ENCODE measurements at places on chromosomes 2 and 18.

DNA sequence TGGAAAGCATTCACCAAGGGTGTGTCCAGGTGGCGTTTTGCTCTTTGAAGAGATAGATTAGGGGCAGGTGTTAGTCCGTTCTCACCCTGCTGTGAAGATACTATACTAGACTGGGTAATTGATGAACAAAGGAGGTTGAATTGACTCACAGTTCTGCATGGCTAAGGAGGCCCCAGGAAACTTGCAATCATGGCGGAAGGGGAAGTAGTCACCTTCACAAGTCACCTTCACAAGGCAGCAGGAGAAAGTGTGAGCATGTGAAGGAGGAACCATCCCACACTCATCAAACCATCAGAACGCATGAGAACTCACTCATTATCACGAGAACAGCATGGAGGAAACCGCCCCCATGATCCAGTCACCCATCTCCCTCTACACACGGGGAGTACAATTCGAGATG lies 135.7 kb upstream of the NFATC1 start:
- no peak for DNase-seq

DNA sequence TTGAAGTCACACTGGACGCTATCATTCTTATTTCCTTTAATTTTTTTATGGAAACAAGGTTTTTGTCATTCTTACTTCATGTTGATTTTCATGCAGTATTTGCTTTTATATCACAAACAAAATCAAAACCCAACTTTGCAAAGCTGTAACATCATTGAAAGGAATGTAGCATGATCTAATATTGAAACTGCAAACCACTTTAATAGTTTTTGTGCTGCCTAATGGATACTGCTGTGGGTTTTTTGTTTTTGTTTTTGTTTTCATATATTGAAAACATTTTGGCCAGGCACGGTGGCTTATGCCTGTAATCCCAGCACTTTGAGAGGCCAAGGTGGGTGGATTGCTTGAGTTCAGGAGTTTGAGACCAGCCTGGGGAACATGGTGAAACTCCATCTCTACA lies 81.6 kb downstream of the MAP2 start:
- no peak for DNase-seq

DNA sequence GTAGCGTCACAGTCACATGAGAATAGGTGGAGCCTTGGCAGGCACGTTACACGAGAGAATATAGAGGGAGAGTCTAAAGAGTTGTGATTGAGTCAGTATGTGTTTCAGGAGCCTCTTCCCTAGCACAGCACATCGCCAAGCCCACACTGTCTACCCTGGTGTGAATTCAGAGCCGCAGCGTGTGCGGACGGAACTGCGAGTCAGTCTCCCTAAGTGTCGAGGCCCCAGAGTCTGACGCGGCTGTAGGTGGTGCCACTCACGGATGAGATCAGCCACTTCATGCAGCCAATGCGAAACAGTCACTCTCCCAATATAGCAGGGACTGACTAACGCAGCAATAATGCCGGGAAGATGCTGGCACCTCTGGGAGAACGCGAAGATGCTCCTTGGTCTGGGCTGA lies 587.3 kb upstream of the ID2 start:
- DNase-seq = no peak

DNA sequence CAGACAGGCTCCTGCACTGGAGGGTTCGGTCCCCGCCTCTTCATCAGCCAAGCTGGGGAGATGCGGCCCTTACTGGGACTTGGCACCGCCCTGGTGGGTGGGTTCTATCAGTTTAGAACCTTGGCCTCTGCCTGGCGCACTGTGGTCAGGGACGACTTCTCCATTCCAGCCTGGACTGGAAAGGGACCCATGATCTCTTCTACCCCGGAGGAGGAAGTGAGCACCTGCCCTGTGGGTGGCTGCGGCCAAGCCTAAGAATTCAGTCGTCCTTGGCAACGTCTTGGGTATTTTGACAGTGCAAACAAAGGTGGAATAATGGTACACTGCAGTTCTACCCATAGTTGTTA lies 106.9 kb upstream of the CD302 start:
- DNase-seq = no peak

DNA sequence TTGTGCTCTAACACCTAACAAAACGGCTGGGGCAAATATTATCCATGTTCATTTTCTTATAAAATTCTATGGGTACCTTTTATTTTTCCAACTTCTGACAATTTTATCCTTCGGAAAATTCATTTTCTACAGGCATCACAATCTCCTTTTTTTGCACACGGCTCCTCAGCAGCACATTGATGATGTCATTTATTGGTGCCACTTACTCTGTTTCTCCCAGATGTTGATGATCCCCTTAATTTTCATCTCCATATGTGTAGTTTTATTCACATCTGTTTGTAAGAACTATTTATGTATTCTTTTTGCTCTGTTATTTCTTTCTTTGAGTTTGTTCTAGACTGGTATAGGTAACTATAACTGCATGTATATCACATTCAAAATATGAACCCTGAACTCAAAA lies 1660.8 kb upstream of the DDX18 start:
- DNase-seq = no peak

DNA sequence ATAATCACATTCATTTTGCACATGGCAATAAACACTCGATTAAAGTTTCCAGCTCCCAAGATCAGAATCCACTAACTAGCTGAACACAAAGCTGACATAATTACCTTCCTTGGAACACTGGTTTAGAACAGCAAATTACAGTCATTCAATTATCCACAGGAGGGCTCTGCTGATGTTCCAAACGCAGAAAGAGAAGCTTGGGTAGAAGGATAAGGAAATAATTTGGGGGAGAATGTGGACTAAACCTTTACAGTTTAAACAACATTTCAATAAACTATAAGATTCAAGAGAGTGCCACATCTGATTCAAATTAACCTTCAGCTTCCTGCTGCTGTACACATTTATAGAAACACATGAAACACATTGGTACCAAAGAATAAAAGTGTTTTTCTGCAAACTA lies 67.8 kb upstream of the ARL4C start:
- DNase-seq = peak; percentile 54

GRCh38 chr2:45010702-45011012 lies 1.4 kb upstream of the SIX2 start:
- peak; percentile 10 for DNase-seq

GRCh38 chr18:37173384-37173783 lies 344.5 kb downstream of the KIAA1328 start:
- no peak for DNase-seq

DNA sequence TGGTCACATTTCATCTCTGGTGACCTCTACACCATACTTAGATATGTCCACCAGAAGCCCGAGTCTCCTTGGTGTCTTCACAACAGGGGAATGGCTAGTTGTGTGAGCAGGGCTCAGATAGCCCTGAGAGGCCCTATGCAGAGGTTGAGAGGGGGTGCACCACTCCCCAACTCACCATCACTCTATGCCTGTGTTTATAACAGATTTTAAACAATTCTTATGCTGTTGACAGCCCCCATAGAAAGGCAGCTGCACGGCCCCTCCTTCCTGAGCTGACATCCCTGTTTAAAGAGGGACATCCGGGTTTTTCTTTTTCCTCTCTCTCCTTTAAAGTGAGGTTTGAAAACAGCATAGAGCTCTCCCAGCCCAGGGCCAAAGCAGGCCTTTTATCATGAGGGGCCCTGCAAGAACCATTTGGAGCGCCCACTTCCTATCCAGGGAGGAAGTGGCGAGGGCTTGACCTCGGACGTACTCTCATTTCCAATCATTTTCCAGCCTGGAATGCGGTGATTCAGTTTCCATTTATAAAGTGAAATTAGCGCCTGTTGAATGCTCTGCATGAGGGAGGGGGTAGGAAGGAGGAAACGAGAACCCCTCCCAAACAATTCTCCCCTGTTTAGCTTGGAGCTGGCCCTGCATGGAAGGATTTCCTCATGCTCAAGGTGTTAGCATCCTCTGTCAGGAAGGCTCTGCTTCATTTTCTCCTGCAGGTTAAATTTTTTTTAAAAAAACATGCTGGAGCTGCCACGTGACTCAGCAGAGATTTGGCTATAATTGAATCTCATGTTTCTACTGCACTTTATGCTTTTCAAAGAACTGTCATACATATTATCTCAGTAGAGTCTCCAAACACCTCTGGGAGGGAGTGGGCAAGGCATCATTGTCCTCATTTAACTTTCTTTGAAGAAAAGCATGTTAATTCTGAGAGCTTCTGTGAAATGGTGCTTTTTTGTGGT lies 117.5 kb downstream of the DDX1 start:
- DNase-seq = peak; percentile 5

DNA sequence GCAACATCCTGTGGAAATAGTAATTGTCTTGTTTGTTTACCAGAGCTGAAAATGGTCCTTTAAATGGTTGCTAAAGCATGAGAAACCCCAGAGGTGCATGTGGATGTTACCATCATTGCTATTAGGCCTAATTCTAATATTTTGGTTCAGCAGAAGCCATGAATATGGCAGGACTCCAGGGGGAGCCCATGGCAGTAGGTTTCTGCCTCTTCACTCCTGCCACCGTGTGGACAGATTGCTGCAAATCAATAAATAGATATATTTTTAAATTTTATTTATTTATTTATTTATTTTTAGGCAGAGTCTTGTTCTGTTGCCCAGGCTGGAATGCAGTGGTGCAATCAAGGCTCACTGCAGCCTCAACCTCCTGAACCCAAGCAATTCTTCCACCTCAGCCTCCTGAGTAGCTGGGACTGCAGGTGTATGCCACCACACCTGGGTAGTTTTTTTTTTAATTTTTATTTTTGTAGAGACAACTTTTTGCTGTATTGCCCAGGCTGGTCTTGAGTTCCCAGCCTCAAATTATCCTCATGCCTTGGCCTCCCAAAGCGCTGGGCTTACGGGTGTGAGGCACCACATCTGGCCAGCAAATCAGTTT lies 54.9 kb upstream of the CAPN13 start:
- DNase-seq = peak; percentile 71

DNA sequence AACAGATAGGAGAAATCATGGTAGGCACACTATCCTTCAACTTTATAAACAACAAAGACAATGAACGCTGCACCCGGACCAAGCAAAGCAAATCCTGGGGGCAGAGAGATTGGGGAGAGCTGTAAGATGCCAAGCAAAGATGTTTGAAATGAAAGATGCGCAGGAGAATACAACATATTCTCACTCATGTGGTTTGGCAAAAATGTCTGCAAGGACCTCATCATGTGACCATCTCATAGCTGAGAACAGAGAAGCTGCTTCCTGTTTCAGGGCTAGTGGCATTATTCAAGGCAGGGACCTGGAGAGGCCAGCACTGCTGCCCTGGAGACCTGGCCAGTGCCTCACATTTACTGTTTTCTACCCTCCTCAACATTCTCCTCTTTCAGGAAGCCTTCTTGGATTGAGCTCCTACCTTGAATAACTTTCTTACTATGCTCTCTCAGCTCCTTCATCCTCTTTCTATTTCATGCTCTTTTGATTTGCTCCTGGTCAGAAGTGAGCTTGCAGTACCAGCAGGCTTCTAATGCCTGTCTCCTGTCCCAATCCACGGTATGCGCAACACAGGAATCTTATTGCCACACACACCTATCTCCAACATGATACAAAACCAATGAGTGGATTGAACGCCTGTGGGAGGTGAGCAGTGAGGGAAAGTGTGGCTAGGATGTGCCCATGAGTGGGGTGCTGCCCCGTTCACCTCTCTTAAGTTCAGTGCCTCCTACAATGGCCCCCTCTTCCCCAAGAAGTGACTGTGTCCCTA lies 133.0 kb downstream of the CELF4 start:
- DNase-seq = no peak

GRCh38 chr2:17853799-17854198 lies 24.7 kb upstream of the KCNS3 start:
- no peak for DNase-seq

- DNase-seq = no peak
Observed at GRCh38 chr18:62518460-62519375, 4.1 kb upstream of the ZCCHC2 start.

DNA sequence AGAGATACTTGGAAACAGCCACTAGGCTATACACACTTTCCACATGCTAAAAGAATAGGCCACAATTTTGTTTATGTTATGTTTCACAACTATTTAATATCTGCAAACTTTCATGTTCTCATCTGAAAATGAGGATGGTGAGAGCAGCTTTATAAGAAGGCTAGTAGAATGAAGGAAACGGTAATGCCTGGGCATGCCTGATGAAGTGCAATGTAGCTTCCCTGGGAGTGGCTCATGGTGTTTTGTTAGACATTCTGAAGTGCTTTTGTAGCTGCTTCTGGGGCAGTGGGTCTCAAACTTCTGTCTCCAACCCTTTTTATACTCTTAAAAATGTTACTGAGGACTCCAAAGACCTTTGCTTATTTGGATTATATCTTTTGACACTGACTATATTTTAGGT lies 193.3 kb upstream of the VWC2L start:
- DNase-seq = no peak
